Urinary bladder (tissue), 4 donors: ENCODE measurements at places on chromosomes 4 and X. TPM values are rescaled to one million over a fixed set of nuclear protein-coding genes. Genes with fewer than 3 reads are reported as not detected.

- no peak for DNase-seq
Measured at GRCh38 chr4:108477527-108478108, 142.8 kb upstream of the RPL34 start.

GRCh38 chrX:129793604-129794191 is 13.9 kb downstream of the SASH3 start:
- no peak for DNase-seq

Gene ARX
- not detected for total RNA-seq

GRCh38 chrX:15298780-15299179 is 16.7 kb downstream of the ASB11 start:
- no peak for DNase-seq

DNA sequence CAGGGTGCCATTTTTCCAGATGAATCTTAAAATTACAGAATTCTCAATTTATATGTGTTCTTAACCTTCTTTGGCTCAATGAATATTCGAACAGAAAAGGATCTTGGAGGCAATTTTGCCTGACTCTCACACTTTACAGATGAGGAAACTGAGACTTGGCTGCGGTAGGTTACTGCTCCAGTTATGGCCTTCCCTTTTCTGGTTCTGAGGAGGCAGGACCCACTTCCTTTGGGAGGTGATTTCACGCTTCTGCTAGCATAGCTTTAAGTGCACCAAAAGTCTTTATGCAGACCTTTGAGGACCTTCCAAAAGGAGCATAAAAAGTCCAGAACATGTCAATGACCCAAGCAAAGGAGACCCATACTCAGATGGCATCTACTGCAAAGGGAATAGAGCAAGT is 44.7 kb upstream of the KLF3 start:
- no peak for DNase-seq

Gene BEX1
- total RNA-seq = 3.5 TPM

Gene TMPRSS11F
- not detected for total RNA-seq

DNA sequence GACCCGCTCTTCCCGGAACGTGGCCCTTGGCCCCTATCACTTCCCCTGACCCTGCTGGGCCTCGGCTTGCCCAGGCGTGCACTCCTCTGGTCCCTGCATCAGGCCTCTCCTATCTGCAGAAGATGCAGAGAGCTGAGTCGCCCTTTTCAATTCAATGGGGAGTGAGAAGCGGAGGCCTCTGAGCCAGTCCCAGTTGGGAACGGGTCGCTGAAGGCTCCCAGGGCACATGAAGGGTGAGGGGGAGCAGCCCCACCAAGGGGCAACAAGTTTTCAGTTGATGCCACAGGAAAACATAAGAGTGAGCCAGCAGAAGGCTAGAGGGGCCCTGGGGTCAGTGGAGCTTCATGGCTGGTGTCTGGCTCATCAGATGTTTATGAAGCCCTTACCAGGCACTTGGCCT is 17.1 kb downstream of the PSAPL1 start:
- no peak for DNase-seq

DNA sequence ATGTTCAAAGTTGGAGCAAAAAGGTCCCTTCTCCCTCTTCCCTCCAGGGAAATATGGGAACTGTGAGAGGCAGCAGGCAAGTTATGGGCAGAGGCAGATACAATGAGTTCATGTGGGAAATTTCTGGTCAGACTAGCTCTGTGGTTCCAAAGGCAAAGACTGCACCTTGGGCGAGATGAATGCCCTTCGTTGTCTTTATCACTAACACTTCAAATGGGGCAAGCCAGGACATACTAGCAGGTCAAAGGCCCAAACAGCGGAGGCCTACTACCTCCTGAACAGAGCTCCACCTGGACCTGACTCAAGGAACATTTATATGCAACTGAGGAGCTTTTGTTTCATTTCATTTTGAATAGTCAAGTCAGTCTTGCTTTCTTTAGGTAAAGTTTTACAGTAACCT is 29.0 kb downstream of the SRPX2 start:
- no peak for DNase-seq

Gene ADRA2C
- 1.1 TPM for total RNA-seq

DNA sequence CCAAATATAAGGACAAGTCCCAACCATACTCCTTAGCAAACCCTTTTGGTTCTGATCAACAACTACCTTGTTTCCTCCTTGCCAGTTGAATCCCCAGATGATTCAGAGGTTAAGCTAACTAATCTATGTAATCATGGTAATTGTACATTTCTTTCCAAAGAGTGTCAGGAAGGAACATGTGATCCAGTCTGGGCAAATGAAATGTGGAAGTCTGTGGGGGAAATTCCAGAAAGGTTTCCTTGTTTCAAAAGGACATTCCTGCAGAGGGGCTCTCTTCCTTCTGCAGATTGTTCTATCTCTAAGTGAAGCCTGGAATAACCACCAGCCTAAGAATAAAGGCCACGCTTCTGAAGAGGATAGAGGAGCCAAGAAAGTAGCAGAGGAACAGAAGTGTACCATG is 7.0 kb downstream of the PRSS12 start:
- DNase-seq = no peak

Gene RS1
- total RNA-seq = not detected

DNA sequence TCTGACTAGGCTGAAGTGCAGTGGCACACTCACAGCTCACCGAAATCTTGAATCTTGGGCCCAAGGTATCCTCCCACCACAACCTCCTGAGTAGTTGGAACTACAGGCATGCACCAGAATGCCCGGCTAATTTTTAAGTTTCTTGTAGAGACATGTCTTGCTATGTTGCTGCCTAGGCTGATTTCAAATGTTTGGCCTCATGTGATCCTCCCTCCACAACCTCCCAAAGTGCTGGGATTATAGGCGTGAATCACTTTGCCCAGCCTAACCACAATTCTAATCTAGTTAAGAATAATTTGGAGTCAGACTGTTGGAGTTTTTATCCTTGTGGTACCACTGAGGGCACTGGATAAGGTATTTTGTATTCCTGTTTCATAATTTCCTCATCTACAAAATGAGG is 317.5 kb upstream of the AGA start:
- no peak for DNase-seq

GRCh38 chr4:7772711-7773385 is 166.8 kb downstream of the AFAP1 start:
- no peak for DNase-seq

- no peak for DNase-seq
Measured at GRCh38 chr4:15914291-15914690, 24.2 kb downstream of the FGFBP1 start.

GRCh38 chr4:169438057-169438480 is 167.3 kb upstream of the SH3RF1 start:
- no peak for DNase-seq

Gene RHOXF1
- total RNA-seq = not detected

DNA sequence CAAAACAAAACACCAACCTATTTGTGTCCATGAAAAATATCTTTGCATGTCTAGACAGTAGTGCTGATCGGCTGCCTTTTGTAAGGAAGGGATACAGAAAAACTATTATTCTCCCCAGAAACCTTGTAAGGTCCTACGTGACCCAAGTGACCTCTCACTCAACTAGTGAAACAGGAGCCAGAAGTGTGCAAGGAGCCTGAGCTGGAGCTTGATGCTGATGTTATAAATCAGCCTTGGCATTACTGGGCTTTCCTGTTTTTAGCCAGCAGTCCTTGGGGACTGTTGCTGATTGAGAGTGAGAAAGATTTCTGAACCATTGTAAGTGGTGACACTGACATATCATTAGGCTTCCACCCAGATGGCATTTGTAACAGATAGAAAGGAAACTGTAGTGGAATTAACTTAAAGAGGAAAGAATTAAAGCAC is 100.8 kb upstream of the LIMCH1 start:
- no peak for DNase-seq

Gene PPP2R2C
- total RNA-seq = 3.0 TPM

Gene BMX
- total RNA-seq = 4.8 TPM

- DNase-seq = no peak
Measured at GRCh38 chrX:15679246-15679645, 14.6 kb upstream of the CLTRN start.

- DNase-seq = no peak
Measured at GRCh38 chr4:42607011-42607726, 49.7 kb downstream of the ATP8A1 start.

Gene CENPVL3
- 0.21 TPM for total RNA-seq

Gene RPS6KA6
- 9.6 TPM for total RNA-seq

Gene SGMS2
- total RNA-seq = 36.6 TPM

- no peak for DNase-seq
Measured at GRCh38 chr4:161952382-161952781, 211.4 kb downstream of the FSTL5 start.

- no peak for DNase-seq
Measured at GRCh38 chr4:142405695-142406498, 440.2 kb downstream of the INPP4B start.

DNA sequence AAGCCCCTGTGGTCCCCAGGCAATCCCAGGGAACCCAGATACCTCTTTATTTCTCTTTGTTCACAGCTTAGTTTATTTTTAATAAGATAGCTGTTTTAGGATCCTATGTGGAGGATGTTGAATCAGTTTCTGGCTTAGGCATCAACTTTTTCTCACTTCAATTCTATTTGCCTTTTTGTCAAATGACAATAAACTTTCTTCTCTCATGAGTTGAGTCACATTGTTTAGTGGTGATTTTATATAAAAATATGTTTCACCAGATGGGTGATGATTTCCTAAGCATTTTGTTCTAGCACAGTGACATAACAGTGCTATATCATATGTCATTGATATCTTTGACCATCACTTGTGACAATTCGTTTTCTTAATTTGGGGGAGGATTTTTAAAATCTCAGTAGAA is 198.1 kb upstream of the PUDP start:
- no peak for DNase-seq
